ENCODE measurements at places on chromosomes 1 and 21.

DNA sequence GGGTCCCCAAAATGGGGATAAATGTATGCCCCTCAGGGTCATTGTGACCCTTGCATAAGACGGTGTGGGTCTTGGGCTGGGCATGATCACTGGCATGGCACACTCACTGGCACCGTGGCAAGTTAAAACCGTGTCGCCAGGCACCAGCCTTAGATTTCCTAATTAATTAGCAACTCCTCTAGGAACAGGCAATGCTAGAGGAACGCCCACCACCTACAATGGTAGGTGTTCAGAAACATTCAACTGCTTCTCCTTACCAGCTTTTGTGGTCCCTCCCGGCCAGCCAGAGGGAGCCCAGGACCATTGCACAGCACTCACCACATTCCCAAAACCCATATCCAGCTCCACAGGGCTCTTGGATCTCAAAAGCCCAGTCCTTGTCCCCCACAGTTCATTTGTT, 36.4 kb downstream of the EPHA2 start:
- DNase-seq: no peak

GRCh38 chr1:207243442-207244408, 77.8 kb upstream of the CD55 start:
- no peak for DNase-seq

DNA sequence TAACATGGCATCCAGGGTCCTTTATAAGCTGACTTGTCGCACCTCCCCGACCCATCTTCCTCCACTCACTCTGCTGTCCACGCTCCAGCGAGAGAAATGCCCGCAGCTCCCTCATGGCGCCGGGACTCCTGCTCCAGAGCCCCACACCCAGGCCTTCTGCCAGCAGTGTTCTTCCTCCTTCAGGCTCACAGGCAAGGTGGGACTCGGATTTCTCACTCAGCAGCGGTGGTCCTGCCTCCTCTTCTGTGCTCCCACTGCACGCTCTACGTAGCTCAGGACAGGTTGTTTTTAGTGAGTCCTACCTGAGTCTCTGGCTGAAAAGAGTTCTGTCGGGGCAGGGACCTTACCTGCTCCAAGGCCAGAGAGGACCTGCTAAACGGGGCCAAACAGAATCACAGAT, 11.2 kb downstream of the THEMIS2 start:
- DNase-seq: no peak

DNA sequence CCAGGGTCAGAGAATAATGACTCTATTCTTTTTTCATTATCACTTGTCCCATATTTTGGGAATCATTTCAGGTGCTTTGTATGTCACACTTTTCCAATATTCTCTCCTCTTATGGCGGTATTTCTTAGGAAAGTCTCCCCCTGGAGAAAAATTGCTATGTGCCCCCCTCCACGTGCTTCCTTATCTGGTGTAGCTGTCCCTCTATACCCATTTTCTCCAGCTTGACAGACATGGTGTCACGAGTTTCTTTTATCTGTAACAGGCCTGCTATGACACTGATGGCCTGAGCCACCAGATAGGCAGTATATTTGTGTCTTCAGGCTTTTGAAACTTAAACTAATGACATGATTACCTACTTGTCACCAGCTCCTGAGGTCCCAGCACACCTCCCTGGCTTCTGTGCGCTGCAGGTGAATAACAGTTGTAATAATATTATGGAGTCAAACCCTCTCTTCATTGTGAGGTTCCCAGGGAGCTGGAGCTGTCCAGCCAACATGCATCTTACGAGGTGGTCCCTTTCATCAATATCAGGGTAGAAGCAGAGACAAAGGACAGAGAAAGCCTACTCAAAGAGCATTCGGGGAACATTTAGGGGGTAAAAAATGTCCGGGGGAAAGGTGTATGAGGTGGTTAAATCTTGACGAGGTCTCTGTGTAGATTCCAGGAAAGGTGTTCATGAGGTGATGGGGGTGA, 71.2 kb upstream of the DUSP10 start:
- DNase-seq: no peak

GRCh38 chr1:40806731-40807695, 23.4 kb downstream of the KCNQ4 start:
- DNase-seq: no peak

DNA sequence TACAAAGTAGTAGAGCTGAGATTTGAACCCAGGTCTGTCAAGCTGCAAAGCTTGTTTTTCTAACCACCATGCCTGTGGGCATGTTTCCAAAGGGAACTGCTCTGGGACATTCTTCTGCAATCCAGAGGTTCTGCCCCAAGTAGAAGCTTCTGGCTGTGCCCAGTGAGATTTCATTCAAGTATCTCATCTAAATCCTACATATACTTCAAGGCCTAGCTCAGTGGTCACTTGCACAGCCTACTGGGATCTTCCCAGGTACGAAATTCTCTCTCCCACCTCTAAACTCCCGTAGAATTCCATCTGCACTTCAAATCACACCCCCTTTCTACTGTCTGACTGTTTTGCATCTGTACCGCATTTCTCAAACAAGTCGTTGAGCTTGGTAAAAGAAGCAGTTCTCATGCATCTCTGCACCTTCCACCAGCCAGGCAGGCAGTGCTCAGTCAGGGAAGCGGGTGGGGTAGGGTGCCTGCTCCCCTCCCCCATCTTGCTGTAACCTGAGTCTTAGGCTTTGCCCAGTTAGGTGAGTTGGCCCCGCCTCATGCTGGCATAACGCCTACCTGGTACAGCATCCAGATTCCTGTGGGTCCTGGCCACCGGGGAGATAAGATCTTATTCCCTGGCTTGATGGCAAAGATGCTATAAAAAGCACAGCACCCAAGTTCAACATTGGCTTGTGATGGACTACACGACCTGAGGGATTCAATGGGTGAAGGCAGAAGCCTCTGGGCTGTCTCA, 13.5 kb downstream of the SLC9A1 start:
- DNase-seq: no peak

DNA sequence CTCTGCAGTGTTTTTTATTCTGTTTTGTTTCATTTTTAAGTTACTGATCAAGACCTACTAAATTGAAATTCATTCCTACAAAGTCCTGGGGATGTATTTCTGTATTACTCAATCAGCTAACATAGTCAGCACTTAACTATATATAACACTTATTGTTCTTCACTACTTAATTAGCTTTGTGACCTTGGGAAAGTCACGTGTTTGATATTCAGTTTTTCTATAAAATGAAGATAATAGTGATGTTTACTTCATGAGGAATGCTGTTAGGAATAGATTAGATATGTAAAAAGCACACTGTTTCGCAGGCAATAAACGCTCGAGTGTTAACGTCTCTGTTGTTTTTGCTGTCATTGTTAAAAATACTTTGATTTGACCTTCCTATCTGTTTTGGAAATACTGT, 44.6 kb downstream of the CTTNBP2NL start:
- no peak for DNase-seq

DNA sequence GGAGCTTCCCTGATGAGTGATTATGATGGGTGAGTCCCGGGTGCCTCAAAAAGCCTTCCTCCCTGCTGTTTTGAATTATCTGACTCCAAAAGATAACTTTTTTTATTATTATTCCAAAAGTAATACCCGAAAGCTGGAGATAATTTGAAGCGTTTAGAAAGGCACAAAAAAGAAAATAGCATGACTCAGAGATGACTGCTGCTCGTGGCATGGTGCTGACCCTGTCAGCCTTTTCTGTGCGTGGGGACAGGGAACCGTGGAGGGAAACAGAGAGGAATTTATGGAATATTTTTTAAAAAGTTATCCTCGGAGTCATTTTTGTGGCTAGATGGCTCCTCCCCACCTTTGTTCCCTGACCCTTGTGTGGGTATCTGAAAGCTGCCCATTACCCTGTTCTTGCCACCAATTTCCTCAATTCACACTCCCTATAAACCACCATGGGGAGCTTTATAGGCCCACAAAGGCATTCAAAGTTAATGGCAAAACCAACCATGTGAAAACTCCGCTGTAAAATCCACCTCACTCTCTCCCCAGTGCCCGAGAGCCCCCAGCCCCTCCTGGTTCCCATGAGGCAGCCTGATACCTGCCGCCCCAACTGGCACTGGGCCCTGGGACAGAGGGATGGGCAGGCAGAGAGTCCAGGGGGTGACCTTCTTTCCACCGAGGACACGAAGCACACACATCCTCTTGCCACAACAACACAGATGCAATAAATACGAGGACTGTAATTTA, 37.5 kb downstream of the IGSF21 start:
- DNase-seq: no peak

- no peak for DNase-seq
Measured at GRCh38 chr1:11068600-11069473, 9.0 kb upstream of the SRM start.

DNA sequence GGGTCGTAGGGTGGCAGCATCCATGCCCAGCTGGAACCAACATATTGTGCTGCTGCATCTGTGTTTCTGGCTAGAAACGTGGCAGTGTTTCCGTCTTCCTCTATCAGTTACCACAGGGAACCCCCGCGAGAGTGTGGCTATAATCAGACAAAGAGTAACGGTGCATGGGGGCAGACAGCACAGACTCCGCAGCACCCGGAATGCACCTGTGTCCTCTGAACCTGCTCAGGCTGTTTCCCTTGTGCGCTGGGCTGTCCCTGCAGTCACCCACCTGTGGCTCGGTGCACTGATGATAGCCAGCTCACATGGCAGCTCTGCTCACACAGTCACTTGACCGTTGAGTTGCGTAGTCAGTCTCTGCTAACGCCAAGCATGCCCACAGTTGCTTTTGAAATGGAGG, 11.4 kb upstream of the PCBP3 start:
- no peak for DNase-seq
